ENCODE measurements at places on chromosomes 4 and X.
A peak's percentile ranks its signal among the peaks of the same experiment; 100 is the strongest.

DNA sequence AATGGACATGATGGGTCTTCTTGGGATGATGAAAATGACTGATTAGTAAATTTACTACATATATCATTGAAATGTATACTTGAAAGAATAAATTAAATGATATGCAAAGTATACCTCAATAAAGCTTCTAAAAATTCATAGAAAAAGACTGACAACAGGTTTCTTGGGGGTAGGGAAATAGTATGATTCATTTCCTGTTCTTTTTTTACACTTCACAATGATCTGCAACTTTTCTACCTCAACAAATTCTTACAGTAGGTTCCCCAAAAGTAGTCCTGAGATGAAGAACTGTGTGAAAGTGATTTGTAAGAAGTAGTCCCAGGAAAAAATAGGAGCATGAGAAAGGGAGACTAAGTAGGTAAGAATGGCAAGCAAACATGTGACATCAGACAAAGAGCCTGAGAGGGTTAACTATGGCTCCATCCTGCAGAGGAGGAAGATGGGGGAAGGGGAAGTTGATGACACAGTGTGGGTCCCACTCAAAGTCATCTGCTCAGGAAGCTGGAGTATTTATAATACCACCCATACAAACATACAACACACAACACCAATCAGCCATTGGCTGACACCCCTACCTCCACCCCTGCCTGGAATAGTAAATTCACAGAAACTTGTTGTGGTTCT is 73.9 kb downstream of the ARHGAP6 start:
- DNase-seq: peak; percentile 24

DNA sequence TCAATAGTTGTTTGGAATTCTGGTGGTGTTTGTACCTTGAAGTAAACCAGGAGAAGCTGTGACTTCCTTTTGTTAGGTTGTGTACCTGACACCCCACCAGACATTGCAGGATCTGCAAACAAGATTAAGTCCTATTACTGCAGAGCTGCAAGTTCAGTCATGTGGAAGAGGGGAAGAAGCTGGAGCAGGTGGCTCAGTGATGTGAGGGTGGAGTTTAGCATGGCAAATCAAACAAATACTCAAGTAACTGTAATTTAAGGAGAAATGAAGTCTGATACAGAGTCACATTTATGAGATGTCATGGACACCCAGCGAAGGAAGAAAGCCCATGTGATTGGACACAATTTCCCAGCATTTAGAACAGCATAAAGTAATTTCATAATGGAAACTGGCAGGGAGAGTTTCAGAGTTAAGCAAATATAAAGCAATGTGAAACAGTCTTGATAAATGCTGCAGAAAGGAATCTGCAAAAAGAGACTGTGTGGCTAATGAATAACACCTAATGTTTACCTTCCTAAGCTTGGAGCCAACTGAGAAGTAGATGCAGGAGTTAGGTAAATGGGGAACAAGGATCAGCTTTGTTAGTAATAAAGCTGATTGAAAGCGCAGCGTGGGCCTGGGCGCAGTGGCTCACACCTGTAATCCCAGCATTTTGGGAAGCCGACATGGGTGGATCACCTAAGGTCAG is 249.1 kb downstream of the GBA3 start:
- no peak for DNase-seq

DNA sequence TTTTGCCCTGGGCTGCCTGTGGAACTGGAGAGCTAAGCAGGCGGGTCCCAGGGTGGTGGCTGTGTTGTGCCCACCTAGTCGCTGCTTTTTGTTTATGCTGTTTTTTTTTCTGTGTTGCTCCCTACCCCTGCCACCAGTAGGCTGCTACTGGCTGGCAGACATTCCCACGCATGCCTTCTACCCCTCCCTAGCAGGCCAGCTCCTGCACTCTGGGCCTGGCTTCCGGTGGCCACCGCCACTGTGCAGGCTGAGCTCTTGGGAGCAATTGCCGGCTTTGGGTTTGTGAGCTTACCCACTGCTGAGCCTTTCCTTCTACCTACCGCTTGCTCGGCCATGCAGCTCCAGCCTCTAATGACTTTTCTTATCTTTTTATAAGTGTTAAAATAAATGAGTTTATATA is 57.6 kb downstream of the RBM46 start:
- no peak for DNase-seq

DNA sequence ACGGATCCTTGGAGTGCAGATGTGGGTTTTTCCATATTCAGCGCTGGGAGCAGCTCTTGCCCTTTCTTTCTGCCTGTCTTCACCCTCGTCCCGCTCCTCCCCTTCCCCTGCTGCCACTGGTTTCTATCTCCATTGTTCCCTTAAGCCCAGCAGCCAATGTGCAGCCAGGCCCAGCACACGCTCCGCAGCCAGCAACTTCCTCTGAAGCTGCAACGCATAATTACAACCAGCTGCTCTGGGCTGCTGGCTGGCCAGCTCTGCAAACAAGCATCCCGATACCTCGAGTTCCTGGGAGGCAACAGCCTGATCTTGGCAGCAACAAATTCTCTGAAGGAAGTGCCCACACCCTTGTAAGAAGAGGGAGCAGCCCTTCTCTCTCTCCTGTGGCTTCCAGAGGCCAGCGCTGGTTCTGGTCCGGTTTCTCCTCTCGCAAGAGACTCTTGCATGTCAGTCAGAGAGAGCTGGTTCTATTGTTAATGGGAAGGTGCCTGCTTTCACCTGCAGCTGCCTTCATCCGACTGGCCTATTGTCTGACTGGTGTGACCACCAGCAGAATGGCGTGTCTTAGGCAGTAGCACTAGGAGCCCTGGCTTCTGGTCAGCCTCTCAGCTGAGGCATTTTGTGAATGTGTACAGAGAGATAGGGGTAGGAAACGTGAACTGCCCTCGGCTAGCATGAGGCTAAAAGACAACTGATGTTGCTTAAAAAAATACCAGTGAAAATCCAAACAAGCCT is 83.8 kb upstream of the MAML3 start:
- no peak for DNase-seq

All from activated CD4-positive, alpha-beta T cell treated with anti-CD3 and anti-CD28 coated beads, Interleukin-10, Interleukin-2, amounts not matched to agents 100 ng/mL and 50 ng/mL, durations not matched to agents 16 hours and 8 hours (primary cell).